Uterus (tissue), 4 donors: ENCODE measurements at places on chromosomes 13 and 19. TPM values are rescaled to one million over a fixed set of nuclear protein-coding genes. Genes with fewer than 3 reads are reported as not detected.

The C19orf73 gene
- total RNA-seq, result not detected

DNA sequence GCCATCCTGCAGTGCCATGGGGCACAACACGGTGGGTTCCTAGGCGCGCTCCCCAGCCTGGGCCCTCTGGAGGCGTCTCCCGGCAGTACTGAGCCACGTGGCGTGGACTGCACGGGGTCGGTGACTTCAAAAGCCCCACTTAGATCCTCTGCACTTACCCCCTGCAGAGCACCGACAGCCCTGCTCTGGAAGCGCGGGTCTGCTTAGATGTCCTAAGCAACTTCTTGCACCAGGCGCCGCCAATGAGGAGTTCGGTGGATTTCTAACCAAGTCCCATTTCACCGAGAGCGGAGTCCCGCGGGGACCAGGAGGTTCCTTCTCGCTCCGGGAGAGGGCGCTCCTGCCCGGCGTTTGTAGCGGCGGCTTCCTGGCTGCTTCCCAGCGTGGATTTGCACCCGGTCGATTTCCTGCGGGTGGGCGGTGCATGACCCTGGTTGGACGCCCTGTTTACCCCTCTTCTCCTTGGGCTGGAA lies 25.2 kb upstream of the ZNF845 start:
- no peak for DNase-seq

GRCh38 chr19:42422901-42423461 lies 4.2 kb downstream of the LIPE start:
- DNase-seq, result no peak

- DNase-seq, result peak; percentile 92
Observed at GRCh38 chr13:110874508-110874960, 40.3 kb downstream of the ANKRD10 start.

DNA sequence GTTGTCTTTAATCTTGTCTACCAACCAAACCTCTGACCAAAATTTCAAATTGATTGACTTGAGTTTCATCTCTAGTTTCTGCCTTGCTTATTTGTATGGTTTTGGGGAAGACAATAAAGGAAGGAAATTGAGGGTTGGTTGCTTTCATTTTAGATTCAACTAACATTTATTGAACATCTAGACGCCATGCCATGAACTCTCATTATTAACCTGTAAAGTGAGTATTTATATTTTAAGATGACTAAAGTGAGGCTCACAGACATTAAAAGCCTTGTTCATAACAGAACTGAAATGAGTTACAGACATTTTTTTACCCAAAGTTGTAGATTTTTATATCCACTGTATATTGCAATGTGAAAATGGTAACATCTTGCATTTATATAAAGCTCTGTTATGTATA lies 239.3 kb downstream of the LMO7 start:
- no peak for DNase-seq

The PEAK3 gene
- not detected for total RNA-seq

The IFNL1 gene
- total RNA-seq, result not detected

GRCh38 chr19:49057636-49058234 lies at the start of gene CGB7:
TSS of gene CGB7 (minus strand) at chr19:49057749. CDS start at chr19:49055375, 2,374 bp downstream.
- DNase-seq, result peak; percentile 73

The CEACAM21 gene
- 2.8 TPM for total RNA-seq

DNA sequence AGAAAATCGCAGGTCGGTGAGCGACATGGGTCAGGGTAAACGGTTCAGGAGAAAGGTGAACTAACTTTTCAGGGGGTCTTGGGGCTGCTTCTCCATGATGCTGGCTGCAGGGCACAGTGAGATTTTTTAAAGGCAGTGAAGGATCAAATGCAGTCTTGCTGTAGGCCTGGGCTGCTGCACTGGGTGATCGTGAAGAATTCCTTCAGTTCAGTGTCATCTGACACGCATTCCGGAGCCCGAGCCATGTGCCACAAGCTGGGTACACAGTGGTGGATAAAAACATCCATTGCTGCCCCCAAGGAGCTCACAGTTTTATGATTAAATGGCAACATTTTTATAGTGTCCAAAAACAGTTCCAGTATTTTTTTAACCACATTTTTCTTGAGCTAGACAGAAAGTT lies 56.3 kb upstream of the GPR12 start:
- DNase-seq, result no peak

DNA sequence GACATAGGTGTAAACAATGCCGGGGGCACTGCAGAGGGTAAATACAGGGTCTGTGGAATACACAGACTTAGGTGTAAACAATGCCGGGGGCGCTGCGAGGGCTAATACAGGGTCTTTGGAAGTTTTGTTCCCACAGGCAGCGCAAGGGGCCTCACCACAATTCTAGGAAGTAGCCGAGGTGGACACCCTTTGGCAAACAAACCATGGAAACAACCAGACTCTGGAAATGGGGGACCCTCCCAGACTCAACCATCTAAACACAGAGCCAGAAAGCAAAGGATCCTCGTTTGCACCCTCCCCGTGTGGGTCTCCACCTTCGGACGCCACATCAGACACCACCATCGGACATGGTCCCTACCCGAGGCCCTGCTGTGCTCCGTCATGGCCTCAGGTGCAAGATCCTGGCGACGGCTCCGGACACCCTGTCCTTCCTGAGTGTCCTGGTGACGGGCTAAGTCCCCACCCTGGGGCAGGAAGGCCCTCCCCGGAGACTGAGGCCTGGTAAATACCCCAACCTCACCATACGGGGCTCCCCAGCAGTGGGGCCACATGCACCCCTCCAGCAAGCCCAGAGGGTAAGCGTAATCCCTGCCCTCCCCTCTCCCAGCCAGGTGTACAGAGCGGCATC lies 16.7 kb upstream of the PLPP2 start:
- no peak for DNase-seq

The KLK4 gene
- total RNA-seq, result not detected

DNA sequence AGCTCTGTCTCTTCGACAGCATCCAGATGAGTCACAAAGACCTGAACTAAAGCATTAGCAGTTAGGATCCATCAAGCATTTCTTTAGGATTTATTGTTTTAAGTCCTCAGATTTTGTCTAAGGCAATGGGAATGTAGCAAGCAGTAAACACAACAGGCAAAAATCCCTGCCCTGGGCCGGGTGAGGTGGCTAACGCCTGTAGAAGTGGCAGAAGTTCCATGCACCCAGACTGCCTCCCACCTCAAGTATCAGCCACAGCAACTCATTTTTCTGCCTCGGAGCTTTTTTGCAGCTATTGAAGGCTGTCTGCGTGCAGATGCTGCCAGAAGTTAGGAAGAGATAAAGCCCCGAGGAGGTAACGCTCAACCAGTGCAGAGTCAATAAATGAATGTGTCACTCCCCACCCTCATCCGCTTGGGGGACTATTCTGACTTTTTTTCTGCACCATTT lies 47.1 kb upstream of the MRI1 start:
- DNase-seq, result no peak

DNA sequence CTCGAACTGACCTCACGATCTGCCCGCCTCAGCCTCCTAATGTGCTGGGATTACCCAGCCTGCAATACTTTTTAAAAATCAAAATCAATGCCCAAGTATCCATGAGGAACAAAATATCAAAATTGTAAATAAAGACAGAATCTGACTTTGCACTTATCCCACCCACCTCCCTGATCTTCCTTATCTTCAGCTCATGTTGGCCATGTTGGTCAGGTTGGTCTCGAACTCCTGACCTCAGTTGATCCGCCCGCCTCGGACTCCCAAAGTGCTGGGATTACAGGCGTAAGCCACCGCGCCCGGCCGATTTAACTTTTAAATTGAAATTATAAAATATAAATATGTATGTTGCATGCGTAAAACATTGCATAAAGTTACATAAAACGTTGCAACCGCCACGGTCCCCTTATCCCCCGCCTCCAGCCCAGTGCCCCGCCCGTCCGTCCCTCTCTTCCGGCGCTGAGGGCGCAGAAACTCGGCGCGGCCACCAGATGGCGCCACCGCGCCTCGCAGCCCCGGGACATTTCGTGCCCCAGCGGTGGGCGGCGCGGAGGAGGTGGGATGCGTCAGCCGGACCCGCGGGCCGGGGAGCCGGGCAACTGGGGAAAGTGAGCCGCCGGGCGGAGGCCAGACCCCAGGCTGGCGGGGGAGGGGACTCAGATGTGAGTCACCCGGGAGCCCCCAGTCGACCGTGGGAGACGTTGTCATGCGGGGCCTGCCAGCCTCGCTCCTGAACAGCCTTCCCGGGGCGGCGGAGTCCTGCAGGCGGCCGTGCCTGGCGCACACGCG lies 1.5 kb upstream of the GADD45B start:
- peak; percentile 90 for DNase-seq

The OLFM2 gene
- total RNA-seq, result 4.6 TPM

DNA sequence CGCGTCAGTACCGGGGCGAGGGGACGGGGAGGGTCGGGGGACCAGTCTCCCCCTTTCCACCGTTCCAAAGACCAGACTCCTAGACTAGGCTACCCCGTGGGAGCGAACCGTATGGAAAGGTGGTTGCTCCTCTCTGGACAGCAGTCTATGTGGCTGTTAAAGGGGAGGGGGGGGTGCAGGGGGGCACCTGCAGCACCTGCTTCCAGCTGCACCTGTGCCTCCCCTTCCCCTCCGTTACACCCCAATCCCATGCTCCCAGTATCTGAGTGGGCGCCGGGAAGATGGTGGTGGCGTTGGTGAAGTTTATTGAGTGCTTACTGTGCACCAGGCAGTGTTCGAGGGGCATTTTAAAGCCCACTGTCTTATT lies 557 bp downstream of the ZNF524 start:
- DNase-seq, result no peak

The SIGLEC9 gene
- total RNA-seq, result 2.2 TPM

The RXFP2 gene
- 8.2 TPM for total RNA-seq

The CGB8 gene
- total RNA-seq, result not detected

- DNase-seq, result no peak
Observed at GRCh38 chr19:17811103-17811502, 10.2 kb downstream of the INSL3 start.

- DNase-seq, result no peak
Observed at GRCh38 chr13:49342454-49342853, 94.7 kb downstream of the CDADC1 start.

GRCh38 chr13:68019901-68020300 lies 789.8 kb upstream of the PCDH9 start:
- no peak for DNase-seq
